ENCODE measurements at places on chromosomes 2 and 18. TPM values are rescaled to one million over a fixed set of nuclear protein-coding genes. Genes with fewer than 3 reads are reported as not detected.

RAMP1 gene
- 359 TPM for total RNA-seq

ACMSD gene
- total RNA-seq, result not detected

SERPINB12 gene
- total RNA-seq, result not detected

FIGN gene
- 13.2 TPM for total RNA-seq

TMEM247 gene
- not detected for total RNA-seq

HJURP gene
- 1.1 TPM for total RNA-seq

DPYSL5 gene
- total RNA-seq, result not detected

DNA sequence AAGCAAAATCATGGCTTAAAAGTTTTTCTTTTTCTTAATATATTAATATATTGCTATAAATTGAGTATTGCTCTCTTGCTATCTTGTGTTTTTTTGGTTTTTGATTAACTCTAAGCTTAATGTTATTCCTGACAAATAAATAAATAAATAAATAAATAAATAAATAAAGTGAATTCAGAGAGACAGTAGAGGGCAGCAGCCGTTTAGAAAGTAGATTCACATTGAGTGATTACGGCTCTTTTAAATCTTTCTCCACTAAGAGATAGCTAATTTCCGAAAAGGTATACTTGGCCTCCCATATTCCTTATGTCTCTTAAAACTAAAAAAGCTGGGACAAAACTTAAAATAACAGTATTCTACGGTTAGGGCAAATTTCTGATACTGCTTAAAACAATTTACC, 34.3 kb downstream of the MSH2 start:
- no peak for DNase-seq

DNA sequence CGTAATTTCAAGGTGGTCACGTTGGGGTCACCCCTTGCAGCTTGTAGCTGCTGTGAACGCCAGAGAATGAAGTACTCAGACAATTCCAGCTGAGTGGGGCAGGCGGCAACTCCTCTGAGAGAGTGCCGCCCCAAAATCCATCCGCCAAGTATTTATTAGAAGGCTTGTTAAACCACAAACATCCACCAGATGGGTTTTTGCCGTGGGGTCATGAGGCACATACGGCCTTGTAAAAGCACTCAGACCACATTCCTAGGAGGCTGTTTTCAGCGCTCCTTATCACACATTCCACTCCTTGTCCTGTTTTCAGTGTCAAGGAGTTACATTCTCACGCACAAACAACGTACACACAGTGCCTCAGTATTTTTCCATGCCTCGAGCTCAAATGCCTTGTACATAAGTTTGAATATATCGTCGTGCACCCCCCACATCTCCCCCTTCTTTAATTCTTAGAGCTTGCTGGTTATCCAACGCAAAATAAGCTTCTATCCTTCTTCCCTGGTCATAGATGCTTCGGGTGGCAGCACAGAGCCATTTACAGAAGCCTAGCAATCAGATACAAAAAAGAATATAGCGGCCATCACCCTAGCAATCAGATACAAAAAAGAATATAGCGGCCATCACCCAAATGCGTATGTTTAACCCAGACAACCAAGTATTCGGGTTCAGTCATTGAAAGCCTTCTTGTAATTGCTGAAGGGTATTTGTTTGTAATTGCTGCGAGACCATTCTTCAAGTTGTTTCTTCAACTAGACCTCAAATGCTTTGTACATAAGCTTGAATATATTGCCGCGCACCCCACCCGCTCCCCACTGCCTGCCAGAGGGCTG, 7.3 kb downstream of the ALPP start:
- no peak for DNase-seq

- DNase-seq, result no peak
These were observed 230.9 kb downstream of the RBM43 start for GRCh38 chr2:151030663-151031230.

DNA sequence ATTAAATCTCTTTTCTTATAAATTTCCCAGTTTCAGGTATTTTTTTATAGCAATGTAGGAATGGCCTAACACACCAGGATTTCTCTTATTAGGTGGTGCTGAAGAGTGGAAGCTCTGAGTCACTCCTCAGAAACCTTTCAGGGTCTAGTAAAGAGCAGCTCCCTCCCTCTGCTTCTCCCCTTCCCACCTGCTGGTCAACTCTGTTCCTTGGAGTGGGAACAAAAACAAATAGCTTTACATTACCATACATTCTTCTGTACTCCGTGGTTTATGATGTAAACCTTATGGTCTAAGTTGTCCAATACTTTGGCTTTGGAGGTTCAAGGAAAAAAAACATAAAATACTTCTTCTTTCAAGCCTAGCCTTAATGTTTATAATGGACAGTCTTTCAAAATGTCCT, 2.7 kb upstream of the IL1R1 start:
- no peak for DNase-seq

DNA sequence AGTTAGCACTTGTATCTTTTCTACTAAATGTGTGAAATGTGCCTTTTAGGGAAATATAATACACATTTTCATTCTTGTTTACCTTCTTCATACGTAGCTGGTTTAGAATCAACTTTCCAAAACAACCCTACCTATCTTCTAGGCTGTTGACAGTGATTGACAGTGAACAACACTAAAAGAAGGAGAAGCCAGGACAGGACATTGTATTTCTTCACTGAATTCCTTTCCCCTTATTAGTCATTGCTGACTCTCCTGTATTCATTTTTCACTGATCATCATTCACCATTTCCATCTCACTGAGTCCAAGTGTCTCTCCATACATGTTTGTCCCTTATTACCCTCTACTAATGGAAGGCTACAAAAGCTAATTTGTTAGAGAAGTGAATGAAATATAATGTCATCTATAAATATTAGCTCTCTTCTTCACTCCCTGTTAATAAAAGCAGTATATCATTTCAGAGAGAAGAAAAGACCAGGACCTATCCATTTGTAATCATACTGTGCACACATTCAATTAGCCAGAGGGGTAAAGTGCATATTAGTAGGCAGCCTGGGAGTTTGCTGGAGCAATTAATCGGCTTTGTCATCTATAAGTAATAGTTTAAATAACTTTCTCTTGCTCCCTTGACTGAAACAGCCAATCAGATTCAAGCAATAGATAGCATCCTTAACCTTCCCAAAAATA, 192.5 kb upstream of the FOSL2 start:
- no peak for DNase-seq

DNA sequence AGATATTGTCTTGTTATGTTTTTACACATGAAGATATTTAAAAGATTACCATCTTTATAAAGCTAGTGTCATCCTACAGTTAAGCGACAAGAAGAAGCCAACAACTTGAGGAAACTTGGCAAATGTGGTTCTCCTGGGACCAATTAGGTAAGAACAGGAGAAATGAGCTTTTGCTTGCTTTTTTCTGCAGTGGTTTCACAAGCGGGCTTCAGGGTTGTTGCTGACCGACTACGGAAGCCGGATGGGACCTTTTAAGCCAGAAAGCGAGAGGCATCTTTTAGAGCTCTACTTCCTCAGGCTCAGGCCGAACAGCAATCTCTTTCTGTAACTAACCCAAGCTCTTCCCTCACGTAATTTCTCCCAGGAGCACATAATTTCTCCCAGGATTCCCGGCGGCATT, 256.5 kb downstream of the CNTNAP5 start:
- no peak for DNase-seq

- no peak for DNase-seq
These were observed 206.1 kb upstream of the CDH7 start for GRCh38 chr18:65544701-65545100.

DNA sequence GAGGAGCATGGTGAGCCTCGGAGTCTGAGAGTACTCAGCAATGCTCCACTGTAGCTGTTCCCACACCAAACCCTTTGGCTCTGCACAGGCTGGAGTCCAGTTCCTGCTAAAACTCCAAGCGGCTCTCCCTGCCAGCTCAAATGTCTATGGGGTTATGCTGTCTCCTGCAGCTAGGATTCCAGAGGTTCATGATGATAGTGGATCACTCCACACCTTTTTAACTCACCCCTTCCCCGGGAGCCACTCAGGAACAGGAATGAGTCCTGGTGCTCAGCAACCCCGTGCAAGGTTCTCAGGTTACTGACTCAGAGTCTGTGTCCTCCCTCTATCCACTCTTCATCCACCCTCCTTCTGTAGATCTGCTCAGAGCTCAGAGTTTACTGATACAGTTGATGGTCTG, 410.0 kb downstream of the CDH19 start:
- DNase-seq, result no peak

GRCh38 chr2:27398962-27399361, 10.4 kb downstream of the PPM1G start:
- no peak for DNase-seq

DNA sequence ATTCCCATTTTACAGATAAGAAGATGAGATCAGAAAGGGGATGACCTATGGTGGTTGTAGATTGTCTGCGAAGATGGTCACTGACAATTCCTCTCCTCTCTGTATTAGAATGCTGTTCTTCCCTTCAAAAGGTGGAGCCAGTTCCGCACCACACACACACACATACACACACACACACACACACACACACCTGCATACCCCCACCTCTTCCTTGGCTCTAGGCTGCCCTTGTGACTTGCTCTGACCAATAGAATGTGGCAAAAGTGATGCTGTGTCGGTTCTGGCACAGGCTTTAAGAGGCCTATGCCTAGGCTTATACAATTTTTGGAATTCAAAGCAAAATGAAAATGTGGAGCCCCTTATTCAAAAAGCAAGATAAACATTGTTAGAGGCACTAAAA, 88.0 kb downstream of the ZFP36L2 start:
- no peak for DNase-seq

DNA sequence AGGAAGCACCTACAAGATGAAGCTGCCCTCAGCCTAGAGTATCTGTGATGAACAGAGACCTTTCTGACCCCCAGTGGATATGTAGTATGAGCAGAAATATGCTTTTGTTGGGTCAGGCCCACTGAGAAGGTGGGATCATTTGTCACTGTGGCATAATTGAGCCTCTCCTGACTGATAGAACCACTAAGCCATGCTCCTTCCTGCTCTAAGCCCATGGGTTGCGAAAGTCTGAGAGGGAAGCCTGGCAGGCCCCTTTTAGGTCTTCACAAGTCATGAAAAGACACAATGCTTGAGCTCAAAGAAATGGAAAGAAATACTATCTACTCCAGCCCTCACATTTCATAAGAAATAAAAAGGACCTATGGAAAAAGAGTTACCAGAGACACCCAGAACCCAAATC, 127.7 kb downstream of the TNS1 start:
- DNase-seq, result no peak

GRCh38 chr18:1581581-1581980, 676.9 kb downstream of the ADCYAP1 start:
- DNase-seq, result no peak

GRCh38 chr18:47595831-47596501, 334.5 kb downstream of the SMAD2 start:
- no peak for DNase-seq

Data from left cardiac atrium (tissue), 4 donors.